ENCODE measurements at places on chromosomes 3 and 15.

DNA sequence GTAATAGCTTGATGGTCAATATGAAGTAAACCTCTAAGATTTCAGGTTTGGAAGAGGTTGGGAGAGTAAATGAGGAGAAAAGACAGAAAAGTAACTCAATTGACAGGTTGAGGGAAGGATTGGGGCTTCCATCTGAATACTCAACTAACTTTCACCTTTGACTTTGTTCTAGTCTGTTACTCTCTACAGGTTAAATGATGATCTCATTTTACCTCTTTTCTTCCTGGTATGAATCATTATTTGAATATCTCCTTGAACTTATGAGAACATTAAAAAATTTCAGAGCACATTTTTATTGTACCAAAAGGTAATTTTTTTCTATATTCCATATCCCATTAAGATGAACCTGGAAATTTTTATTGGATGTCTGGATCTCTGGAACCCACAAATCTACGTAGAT lies 87.9 kb upstream of the KCNH8 start:
- DNase-seq, result no peak

DNA sequence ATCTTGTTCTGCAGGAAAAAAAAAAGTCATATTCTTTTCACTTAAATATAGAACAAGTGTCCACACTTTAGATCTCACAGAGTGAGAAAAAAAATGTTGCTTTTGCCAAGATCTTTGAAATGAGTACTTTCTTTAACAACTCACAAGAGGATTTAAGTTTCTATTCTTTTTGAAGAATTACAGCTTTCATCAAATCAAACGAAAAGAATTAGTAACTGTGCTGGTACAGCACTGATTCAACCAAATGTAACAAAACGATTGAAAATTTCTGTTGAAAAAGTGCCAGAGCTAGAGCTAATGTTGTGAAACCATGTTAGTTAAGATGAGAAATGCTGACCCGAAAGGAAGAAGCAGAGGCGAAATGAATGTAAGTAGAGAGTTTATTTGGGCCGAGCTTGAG lies 300.2 kb downstream of the GABRB3 start:
- DNase-seq, result no peak

GRCh38 chr3:152096280-152096906 lies 172.3 kb upstream of the MBNL1 start:
- no peak for DNase-seq

- no peak for DNase-seq
Measured at GRCh38 chr3:112127522-112128494, 5.2 kb downstream of the GCSAM start.

DNA sequence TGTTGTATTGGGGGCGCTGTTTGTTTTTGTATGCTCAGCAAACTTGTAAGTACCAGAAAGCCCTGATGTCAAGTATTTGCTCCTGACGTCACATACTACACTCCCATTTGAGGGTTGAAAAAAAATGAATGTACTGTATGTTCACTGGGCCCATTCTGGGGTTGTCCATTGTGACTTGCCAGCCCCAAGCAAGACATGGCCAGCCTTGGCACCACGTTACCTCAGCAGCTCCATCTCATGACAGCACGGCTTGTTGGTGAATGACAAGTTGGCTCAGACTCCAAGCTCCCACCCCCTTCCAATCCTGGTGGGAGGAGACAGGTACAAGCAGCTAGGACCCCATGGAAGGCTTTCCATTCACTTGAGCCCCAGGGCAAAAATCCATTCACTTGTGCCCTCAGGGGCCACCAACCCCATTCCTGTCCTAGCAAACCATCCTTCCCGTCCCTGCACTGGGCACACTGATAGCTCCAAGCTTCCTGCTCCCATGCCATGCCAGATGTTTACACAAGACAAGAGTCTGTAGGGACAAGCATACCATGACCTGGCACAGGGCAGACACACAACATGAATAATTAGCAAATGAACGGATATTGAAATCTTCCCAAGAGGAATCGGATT lies 1.6 kb downstream of the PHGR1 start:
- no peak for DNase-seq

DNA sequence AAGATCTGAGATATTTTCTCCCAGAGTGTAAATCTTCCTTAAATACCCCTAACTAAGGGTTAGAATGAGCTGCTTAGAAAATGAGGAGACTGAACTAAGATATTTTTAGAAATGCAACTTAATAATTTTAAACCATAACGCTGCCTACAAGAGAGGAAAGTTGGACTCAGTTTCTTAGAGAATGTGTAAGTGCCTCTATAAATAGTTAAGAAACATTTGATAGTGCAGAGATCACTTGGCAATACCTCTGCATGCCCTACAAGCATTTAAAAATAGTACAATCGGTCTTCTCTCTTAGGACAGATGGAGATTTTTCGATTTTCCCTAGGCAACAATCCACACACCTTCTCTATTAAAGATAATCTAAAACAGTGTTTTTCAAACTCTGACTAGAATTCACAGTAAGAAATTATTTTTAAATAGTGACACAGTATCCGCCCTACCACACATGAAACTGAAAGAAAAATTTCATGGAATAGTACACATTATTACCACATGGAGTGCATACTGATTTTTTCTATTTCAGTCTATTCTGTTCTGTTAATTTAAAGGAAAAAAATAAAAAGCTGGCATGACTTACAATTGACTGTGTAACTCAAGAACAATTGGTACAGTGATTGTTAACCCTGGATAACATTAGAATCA lies 83.2 kb downstream of the GADL1 start:
- no peak for DNase-seq

GRCh38 chr3:11826628-11827265 lies 19.9 kb downstream of the TAMM41 start:
- no peak for DNase-seq

GRCh38 chr3:112384769-112385168 lies 51.8 kb downstream of the CD200 start:
- no peak for DNase-seq

DNA sequence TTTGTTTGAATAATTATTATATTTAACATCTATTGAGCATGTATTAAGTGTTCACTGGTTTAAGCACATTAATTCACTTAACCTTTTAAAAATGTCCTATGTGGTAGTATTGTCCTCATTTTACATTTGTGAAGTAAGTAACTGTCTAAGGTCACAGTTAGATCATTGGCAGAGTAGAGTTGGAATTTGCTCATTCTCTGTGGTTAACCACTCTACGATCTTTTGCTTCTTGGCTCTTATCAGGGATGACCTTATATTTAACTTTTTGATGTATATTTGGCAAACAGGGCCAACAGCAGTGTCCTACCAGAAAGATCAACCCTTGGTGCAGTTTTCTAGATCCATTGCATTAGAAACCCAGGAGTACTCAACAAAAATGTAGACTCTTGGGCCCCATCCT lies 34.0 kb downstream of the PXK start:
- no peak for DNase-seq

DNA sequence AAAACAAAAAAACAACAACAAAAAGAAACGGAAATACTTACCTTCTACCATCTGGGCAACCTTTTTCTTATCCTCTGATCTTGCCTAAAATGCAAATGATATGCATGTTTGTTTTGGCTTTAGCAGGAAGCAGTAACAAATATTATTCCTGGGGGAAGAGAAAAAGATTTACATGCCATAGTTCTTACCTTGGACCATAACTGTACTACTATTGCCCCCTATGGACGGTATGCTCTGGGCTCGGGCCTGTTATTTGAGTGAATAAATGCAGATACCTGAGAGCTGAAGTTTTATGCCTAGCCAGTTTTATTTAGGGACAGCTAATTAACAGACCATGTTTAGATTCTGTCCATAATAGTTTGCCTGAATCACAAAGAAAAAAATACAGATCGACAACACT lies 12.6 kb upstream of the STARD5 start:
- no peak for DNase-seq

GRCh38 chr3:190076601-190077394 lies 43.9 kb downstream of the P3H2 start:
- DNase-seq, result no peak

- no peak for DNase-seq
Measured at GRCh38 chr3:175670557-175670956, 811.4 kb downstream of the NAALADL2 start.

DNA sequence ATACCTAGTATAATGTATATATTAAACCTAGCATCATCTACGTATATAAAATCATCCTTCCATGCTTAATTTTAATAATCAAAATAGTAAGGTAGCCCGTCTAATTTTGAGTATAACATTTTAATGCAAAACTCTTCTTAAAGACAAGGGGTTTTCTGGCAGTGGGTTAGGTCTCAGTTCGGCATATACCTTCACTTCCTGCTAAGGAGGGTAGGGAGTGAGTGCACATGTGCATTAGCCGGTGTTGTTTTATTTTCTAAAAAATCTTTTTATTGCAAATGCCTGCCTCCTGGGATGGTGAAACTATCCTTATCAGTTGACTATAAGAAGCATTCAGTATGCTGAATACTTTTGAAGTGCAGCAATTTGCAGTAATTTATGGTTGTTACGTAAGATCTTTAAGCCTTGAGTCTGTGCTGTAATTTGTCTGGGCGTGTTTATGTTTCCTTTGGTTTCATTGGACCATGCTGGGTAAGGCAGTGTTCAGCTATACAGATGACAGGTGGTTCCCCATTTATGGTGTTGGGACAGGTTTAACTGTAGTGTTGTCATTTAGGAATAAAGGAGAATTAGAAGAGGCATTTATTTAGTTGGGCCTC lies 11.7 kb downstream of the ARHGEF26 start:
- DNase-seq, result no peak

DNA sequence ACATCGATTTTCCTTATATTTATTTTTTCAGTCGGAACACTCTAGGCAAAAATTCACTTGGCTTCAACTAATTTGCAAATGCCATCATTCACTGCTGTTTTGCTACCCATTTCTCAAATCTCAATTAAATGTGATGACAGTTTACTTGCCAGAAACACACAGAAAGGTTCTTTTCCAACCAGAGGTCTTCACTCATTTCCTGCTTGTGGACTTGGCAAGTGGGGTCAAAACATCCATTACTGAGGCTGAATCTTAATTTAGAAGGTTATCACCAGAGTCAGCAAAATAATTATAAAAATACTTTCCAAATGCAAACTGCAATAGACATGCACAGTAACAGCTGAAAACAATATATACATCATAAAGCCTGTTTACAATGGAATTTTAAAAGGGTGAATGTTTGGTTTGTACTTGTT lies 625.4 kb upstream of the TBL1XR1 start:
- DNase-seq, result no peak

- no peak for DNase-seq
Measured at GRCh38 chr3:155228676-155229075, 64.8 kb downstream of the STRIT1 start.

GRCh38 chr3:29153811-29154210 lies 127.1 kb upstream of the RBMS3 start:
- DNase-seq, result no peak

GRCh38 chr3:57555306-57555705 lies 768 bp upstream of the PDE12 start:
- DNase-seq, result no peak

DNA sequence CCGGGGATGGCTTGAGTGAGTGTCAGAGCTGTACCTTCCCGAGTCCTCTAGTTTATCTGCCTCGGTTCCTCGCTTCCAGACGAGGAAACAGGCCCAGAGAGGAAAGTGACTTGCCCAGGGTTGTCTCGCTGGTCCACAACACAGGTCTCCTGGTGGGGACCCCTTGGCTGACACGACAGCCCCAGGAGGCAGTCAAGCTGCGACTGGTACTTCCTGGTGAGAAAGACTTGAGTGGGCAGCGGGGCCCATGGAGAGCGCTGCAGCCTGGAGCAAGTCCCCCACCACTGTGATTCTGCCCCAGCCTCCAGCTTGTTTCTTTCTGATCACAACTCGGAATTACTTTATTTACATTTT lies 600 bp upstream of the CHRNA5 start:
- no peak for DNase-seq

GRCh38 chr15:38746211-38746610 lies 181.6 kb upstream of the RASGRP1 start:
- no peak for DNase-seq

DNA sequence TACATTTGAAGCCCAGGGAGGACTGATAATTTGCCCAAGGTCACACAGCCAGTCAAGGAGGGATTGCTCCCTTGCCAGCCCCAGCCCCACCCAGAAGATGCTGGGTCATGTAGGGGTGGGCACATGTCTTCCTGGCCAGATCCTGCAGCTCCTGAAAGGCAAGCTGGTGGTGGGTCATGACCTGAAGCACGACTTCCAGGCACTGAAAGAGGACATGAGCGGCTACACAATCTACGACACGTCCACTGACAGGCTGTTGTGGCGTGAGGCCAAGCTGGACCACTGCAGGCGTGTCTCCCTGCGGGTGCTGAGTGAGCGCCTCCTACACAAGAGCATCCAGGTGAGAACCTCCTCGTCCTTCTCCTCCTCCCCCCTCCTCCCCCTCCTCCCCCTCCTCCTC lies 13.2 kb downstream of the ISG20 start:
- no peak for DNase-seq

GRCh38 chr3:111582120-111582474 lies 13.0 kb downstream of the ZBED2 start:
- no peak for DNase-seq

DNA sequence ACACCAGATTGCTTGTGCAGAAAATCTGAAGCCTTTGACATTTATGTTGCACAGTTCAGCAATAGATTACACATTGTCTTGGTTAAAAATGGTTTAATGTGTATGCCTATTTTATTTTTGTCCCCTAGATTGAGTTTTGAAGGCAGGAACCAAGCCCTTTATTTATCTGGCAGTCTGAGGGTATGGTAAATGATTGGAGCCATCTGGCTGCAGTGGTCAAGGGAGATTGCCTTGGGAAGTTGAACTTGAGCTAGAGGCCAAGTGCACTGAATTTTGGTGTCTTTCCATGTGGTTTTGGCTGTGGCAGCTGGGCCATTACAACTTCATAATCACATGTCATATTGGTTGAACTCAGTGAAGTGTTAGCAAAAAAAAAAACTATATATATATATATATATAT lies 248.7 kb upstream of the C2CD4B start:
- no peak for DNase-seq

- DNase-seq, result no peak
Measured at GRCh38 chr15:101429191-101429590, 60.3 kb downstream of the PCSK6 start.

GRCh38 chr15:66592505-66593218 lies 26.9 kb upstream of the LCTL start:
- no peak for DNase-seq

DNA sequence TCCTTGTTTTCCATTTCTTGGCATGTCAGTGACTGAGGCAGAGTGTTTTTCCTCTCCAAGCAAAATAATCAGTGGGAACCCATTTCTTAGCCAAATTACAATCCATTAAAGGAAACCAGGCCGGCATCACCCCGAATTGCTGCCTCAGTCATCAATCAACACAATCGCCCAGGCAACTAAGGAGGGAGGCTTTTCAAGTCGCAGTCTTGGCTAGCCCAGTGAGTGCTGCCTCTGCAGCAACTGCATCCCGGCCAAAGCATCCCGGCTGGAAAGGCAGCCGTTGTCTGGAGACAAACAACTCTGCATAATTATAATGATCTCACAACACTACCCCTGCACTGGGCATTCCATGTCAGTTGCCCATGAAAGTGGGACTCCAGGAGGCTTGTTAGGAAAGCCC lies 213.5 kb upstream of the PRICKLE2 start:
- DNase-seq, result no peak
